Hematopoietic multipotent progenitor cell treated with erythropoietin and hydrocortisone succinate and interleukin-3 and kit ligand, for 8 days (in vitro differentiated cells): ENCODE measurements at places on chromosomes 11 and 22.
A peak's percentile ranks its signal among the peaks of the same experiment; 100 is the strongest.

- peak; percentile 56 for DNase-seq
These were observed 84.5 kb downstream of the ISX start for GRCh38 chr22:35150183-35151107.

DNA sequence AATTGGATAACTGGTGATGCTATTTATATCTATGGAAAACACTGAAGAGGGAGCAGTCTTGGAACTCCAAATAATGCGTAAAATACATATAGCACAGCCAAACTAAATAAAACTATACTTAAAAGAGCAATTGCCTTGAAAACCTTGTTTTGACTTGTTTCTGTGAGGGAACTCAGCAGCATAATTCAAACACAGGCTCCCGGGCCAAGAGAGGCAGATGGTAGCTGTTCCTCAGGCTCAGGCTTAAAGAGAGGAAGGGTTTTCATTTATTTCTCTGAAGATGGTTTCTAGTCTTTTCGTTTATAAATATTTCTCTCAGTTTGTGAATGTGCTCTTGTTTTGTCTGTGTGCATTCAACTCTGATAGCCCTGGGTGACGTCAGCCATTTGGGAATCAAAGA lies 82.4 kb downstream of the FANCF start:
- no peak for DNase-seq

DNA sequence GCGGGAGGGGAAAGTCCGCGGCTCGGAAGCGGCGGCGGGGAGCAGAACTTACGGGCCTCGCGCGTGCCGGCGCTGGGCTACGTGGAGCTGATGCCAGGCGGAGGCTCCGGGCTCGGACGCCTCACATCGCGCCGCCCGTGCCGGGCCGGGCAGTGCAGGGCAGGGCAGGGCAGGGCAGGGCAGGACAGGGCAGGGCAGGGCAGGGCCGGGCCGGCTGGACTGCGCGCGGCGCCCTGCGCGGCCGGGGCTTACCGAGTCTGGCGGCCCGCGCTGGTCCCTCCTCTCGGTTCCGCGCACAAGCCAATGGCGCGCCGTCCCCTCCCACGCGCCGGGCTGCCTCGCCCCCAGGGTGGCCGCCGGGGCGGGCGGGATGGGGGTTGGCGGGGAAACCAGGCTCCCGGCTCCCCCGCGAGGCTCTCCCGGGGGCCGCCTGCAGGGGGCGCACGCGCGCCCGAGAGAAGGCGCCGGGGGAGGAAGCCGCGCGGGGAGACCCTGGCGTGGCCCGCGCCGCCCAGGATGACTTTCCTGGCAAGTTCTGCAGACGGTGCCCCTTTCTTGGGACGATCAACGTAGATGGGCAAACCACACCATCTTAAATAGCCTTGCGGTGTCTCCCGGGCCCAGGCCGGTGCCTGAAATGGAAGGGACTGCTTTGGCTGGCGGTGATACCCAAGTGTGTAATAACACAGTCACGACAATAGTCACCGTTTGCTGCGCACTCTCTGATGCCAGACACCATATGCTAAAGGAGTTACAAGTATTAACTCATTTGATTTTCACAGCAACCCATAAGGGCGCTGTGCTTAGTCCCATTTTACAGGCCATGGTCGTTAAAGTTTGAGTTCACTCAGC lies at the start of gene TP53I11:
Gene TP53I11, minus strand, starts transcription at position 259 of the 852 bp plus-strand sequence. CDS start 12,548 bp downstream, outside the sequence.
- peak; percentile 38 for DNase-seq

- DNase-seq: no peak
These were observed 2.7 kb downstream of the CHRM4 start for GRCh38 chr11:46388619-46389449.

- no peak for DNase-seq
These were observed 174.2 kb downstream of the ETS1 start for GRCh38 chr11:128412847-128413791.

- no peak for DNase-seq
These were observed 16.0 kb downstream of the BCL9L start for GRCh38 chr11:118909619-118910308.

- DNase-seq: no peak
These were observed 941.7 kb downstream of the NTM start for GRCh38 chr11:132312161-132312560.

GRCh38 chr11:61951484-61952135 lies 1.5 kb downstream of the BEST1 start:
- DNase-seq: no peak

- peak; percentile 4 for DNase-seq
These were observed 745.7 kb downstream of the FAM181B start for GRCh38 chr11:81987829-81988472.

- no peak for DNase-seq
These were observed 299.6 kb downstream of the KIRREL3 start for GRCh38 chr11:126700768-126701519.

- no peak for DNase-seq
These were observed 1.4 kb downstream of the HDHD5 start for GRCh38 chr22:17157714-17158113.

- no peak for DNase-seq
These were observed 322.3 kb upstream of the B3GAT1 start for GRCh38 chr11:134734141-134734845.

DNA sequence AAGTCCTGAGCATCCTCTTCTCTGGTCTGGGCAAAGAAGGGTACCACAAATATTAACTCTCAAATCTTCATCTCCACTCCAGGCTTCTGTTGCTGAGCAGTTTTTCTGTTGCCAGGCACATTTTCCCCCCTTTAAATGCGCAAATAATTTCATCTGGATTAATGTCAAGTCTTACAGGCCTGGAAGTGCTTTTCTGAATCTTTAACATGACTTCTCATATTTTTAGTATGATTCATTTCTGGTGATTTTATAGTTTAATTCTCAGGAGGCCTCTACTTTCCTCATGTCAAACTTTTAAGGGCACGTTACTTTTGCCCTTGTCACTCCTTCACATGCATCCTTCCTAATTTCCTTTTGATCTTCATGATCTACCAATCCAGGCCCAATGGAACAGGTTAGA lies 510.2 kb downstream of the METTL15 start:
- DNase-seq: no peak

- DNase-seq: no peak
These were observed 53.1 kb downstream of the APIP start for GRCh38 chr11:34863048-34863447.

- peak; percentile 19 for DNase-seq
These were observed 110.8 kb downstream of the ARHGAP8 start for GRCh38 chr22:44862981-44863860.

DNA sequence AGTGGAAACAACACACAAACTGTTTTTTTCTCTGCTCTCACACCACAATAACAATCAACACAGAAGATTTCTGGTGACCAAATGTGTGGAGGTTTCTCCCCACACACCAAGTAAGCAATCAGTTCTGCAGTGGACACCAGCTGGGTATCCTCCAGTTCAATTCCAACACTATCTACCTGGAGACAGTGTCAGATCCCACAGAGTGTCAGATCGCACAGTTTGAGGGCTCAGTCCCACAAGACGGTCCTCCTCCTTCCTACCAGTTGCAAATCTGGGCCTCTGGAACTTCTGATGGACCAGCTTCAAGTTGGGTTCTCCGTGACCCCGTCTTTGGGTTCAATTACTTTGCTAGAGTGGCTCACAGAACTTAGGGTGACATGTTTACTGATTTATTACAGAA lies 9.0 kb downstream of the SWAP70 start:
- DNase-seq: no peak

DNA sequence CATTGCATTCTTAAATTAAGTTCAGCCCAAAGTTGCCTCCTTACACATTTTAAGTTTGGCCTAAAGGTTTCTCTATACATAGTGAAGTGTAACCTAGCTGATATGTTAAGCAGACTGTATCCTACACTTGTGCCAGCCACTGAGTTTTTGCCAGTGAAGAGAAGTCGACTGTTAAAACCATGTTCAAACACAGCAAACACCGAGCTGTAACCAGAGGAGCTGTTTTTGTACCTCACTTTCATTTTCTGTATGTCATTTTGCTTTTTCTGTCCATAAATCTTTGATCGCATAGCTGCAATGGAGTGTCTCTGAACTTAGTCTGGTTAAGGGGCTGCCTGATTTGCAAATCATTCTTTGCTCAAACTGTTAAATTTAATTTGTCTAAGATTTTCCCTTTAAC lies 403.7 kb downstream of the LUZP2 start:
- DNase-seq: no peak
